ENCODE measurements at places on chromosomes 3 and 15.
A peak's percentile ranks its signal among the peaks of the same experiment; 100 is the strongest.

- DNase-seq: no peak
Measured at GRCh38 chr3:17179381-17180205, 294.8 kb downstream of the PLCL2 start.

- no peak for DNase-seq
Measured at GRCh38 chr3:95460274-95460673, 1354.1 kb upstream of the EPHA6 start.

GRCh38 chr3:63955830-63956545 is 43.8 kb upstream of the SCAANT1 start:
- no peak for DNase-seq

- DNase-seq: no peak
Measured at GRCh38 chr3:54357301-54357700, 234.9 kb downstream of the CACNA2D3 start.

DNA sequence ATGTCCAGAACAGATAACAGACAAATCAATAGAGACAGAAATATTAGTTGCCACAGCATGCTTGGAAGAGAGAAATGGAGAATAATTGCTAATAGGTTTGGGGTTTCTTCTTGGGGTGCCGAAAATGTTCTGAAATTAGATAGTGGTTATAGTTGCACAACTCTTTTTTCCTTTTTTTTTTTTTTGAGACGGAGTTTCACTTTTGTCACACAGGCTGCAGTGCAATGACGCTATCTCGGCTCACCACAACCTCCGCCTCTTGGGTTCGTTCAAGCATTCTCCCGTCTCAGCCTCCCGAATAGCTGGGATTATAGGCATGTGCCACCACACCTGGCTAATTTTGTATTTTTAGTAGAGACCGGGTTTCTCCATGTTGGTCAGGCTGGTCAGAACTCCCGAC is 163.3 kb downstream of the PLCH1 start:
- no peak for DNase-seq

DNA sequence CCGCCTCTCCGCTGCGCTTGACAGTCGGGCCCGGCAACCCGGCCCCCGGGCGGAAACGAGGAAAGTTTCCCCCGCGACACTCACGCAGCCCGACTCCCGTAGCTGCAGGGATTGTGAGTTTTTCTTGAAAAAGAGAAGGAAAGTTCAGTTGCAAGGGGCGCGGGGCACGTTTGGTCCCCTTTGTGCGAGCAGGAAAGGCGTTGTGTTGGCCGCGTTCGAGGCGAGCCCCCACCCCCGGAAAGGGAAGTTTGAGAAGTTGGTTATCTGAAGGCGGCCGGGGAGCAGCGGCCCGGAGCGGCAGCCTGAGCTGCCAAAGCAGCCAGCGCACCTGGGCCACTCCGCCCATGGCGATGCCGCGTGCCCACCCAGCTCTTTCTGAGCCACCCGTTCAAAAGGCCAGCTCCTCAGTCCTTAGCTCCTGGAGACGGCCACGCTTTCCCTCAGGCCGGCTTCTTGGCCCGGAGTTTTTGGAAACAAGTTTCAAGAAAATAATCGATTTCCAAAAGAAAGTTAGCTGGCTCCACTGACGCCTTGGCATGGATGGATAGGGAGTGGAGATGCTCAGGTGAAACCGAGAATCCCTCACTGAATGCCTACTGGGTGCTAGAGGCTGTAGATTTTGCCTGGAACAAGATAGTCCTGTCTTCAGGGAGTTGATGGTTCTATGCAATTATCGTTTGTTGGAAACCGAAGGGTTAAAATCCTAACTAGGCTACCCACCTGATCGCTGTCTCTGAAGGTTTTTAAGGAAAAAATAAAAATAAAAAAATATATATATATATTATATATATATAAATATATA is 832 bp downstream of the TGFBR2 start:
- DNase-seq: no peak

DNA sequence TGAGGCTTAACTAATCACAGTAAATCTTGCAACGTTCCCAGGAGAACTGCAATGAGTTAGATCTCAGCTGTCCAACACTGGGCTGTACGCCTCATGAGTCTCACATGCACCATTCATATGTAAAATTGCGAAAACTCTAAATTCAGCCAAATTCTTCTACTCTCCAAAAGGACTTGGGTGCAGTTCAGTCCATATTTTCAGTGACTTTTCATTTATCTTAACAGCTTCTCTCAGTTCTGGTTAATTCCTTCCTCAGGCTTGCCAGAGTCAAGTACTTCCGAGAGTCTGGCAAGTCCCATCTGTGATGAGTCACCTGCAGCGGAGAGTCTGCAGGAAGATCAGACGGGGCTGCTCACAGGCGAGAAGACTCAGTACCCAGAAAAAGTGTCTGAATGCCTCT is 11.5 kb downstream of the CCDC80 start:
- peak; percentile 79 for DNase-seq

DNA sequence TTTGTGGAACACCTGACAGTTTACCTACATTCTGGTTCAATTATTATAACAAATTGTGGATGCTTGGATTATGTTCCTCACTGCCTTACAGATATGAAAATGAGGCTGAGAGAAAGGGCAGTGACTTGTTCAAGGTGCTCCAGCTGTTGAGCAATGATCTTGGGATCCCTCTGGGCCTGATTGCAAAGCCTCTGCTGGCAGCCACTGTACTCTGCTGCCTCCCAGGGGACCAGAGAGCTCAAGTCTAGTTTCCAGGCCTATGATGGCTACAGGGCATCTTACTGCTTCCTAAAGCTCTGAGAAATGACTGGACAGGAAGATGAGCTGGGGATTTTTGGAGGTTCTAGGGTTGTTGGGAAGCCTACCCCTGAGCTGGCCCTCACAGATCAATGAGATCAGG is 2.3 kb upstream of the SHC4 start:
- no peak for DNase-seq

DNA sequence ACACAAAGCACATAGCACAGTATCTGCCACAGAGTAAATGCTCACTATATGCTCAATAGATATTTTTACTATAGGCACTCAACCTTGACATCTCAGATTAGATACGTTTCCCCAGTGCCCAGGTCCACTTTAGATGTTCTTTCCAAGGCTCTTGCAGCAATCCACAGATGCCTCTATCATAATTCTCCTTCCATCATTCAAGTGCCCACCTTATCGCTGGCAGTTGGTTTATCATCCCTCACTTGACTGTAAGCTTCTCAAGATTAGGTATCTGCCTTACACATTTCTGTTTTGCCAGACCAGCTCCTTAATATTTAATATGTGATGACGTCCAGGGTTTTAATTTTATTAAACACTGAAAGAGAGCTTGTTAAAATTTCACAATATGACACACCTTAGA is 8.6 kb downstream of the NCEH1 start:
- no peak for DNase-seq

- DNase-seq: no peak
Measured at GRCh38 chr15:33091983-33092693, 102.4 kb downstream of the FMN1 start.

- no peak for DNase-seq
Measured at GRCh38 chr3:153762411-153763235, 358.6 kb upstream of the ARHGEF26 start.

- DNase-seq: no peak
Measured at GRCh38 chr3:150956376-150956775, 16.2 kb downstream of the CLRN1 start.

GRCh38 chr3:49626101-49626581 is 48.0 kb upstream of the APEH start:
- peak; percentile 60 for DNase-seq

GRCh38 chr3:13601692-13602080 is 52.8 kb downstream of the FBLN2 start:
- no peak for DNase-seq

DNA sequence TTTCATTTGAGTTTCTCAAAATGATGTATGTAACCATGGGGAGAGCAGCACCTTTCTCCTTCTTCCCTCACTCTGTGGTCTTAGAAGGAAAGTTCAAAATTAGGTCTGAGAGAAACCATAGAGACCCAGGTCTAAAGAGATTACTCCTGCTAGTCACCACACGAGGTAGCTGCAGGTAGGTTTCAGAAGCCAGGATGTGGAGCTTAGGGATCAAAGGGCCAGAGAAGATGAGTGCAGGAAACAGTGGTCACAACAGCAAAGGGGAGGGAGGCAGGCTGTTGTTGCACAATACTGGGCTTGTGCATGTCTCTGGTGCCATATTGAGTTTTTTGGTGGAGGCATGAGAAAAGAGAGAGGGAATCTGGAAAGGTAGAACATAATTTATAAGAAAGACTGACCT is 583.6 kb downstream of the AGBL1 start:
- DNase-seq: no peak

- DNase-seq: no peak
Measured at GRCh38 chr3:174242311-174243041, 616.7 kb upstream of the NAALADL2 start.

DNA sequence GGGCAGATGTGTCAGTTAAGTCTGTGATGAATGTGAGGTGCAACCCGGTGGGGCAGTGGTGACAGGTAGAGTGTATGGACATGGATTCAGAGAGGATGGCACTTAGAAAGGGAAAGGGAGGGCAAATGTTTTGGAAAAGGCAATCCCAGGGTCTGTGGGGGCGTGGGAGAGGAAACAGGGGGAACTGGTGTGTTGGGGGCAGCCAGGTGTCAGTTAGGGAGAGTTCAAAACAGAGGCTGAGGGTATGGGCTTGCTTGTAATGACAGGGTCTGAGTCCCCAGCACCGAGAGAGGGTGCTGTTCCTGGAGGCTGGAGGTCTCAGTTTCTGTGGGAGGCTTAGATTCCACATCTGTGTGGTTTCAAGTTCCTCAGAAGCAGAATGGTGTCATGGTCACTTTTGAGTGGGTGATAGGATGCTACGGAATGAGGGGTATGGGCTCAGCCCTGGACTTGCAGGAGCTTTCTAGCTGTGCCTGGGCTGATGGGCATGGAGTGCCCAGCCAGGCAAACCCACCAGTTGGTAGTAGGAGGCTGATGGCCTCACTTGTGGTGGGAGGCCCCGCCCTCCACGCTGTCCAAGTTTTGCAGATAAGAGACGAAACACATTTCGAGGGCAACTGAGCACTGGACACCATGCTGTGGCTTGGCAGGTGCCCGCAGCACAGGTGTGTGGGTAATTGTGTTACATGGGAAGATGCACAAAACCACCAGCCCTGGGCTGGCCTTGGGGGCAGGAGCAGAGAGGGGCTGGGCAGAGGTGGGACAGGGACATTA is 209.4 kb downstream of the RPLP1 start:
- no peak for DNase-seq

- peak; percentile 57 for DNase-seq
Measured at GRCh38 chr3:156605686-156606605, 51.0 kb upstream of the SSR3 start.

- DNase-seq: no peak
Measured at GRCh38 chr15:84982301-84982920, 755 bp downstream of the PDE8A start.

GRCh38 chr15:66075947-66076346 is 177.6 kb downstream of the MEGF11 start:
- DNase-seq: no peak

DNA sequence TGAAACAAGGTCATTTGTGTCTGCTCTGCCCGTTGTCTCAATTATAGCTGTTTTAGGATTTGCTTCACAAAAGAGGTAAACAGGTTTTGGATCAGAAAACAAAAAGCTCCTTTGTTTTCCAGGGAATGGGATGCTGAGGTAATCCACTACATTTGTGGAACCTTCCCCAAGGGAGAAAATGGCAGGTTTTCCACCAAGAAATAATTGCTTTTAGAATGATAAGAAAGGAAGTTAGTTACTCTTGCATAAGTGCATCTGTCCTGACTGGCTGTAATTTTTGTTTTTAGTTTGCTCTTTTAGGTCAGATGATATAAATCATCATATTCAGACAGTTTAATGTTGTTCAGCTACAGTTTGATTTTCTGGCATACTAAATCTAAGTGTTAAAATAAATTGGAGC is 198.5 kb upstream of the COL8A1 start:
- DNase-seq: peak; percentile 48

- DNase-seq: no peak
Measured at GRCh38 chr3:131107637-131108433, 81.2 kb downstream of the NEK11 start.

- no peak for DNase-seq
Measured at GRCh38 chr15:92462424-92463125, 68.9 kb downstream of the ST8SIA2 start.

GRCh38 chr15:47812470-47812999 is 95.2 kb downstream of the SEMA6D start:
- peak; percentile 11 for DNase-seq

DNA sequence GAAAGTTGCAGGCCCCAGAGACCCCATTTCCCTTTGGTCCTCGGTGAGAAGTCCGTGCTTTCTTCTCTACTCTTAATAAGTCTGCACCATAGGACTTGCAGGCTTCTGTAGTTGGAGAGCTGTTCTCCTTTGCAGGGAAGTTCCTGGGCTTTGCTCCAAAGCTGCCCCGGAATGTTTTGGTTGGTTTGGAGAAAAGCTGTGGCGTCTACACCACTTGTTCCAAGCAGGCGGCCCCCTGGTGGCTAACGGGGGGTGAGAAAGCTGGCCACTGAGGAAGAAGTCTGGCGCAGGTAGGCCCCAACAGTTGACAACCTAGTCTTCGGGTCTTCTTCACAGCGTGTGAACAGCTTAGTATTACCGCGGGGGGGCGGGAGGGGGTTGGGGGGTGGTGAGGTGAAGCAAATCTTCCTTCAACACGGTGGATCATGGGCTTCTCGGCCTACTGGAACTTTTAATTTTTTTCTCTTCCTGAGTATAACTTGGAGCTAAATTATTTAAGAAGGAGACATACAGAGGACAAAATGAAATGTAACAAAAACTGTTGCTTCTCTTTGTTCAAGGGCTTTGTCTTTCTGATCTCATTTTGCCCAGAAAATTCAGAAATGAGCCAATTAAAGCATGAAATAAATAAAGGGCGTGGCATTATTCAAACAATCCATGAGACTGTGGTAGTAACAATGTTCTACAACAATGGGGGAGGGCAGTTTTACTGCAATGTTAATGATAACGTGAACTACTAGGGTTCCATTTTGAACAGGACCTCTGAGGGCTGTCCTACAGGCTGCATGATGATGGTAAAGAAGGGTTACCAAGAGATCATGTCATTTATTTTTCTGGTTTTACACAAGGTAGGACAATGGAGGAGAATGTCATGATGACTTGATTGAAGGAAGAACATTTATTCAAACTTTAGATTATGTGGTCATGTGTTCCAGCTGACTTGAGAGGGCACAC is 2.2 kb upstream of the THRB start:
- peak; percentile 72 for DNase-seq

DNA sequence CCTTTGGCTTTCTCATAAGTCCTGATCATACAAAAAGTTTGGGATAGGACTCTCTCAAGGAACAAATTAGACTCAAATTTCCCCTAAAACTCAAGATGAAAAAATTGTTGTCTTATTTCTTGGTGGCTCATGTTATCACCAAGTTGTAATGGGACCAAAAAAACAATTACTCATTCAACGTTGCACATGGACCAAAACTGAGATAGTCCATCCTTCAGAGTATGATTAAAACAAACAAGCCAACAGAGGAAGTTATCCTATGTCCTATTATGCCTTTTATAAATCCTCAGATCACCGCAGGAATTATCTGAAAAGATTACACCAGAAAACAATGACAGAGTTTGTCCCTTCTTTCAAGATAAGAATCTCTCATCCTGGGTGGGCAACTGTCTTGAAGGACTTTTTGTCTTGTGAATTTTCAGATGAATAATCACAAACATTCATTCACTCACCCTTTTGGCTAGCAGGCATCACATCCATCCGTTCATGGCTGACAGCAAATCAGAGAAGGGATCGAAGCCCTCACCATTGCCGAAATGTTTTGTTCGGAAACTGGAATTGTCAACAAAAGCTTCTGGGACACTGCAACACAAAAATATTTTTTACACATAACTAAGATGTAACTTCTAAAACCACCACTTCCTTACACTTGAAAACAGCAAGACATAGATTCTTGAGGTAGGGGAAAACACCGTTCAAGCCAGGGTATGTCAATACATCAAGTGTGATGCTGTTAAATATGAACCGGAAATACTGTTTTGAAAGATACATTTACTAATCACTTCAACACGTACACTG is 90.4 kb downstream of the FOXP1 start:
- no peak for DNase-seq

GRCh38 chr3:134753999-134754742 is 40.9 kb upstream of the EPHB1 start:
- DNase-seq: no peak
